Activated CD4-positive, alpha-beta T cell treated with anti-CD3 and anti-CD28 coated beads, Interleukin-2, amount 10 ng/mL, durations not matched to agents 24 days and 14 days (primary cell): ENCODE measurements at places on chromosomes 6 and 20.

DNA sequence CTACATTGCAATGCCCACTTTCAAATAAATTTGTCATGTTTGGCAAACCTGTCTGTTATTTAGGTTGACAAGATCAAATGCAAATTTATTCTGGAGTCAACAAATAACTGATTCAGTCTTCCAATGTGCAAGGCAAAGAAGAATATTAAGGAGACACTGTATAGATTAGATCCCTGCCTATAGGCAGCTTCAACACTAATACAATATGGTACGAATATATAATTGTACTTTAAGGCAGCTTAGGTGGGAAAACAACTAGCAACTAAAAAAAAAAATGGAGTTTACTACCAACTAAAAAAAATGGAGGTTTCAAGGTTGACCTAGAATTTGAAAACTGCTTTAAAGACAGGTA, 1.7 kb upstream of the PHF10 start:
- DNase-seq: no peak

DNA sequence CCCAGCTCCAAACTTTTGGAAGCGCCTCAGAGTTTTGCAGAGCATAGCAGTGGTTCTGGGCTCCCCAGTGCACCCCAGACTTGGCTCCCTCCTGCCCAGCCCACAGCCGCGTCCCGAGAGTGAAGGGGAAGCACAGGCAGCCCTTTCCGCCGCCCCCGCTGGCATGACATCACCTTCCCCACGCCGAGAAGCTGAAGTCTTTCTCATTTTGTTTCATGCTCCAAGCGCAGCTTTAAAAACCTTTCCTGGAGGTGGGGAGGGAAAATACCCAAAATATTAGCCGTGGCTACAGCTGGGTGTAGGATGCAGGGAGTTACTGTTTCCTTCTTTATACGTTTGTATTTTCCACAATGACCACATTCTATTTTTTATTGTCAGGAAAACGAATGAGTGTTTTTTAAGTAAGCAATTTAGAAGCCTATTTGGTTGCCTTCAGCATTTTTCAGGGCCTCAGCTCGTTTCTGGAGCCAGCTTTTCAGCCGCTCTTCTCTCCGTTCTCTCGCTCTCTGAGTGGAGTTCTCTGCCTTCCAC, 72.9 kb downstream of the SNX5 start:
- peak; percentile 84 for DNase-seq

- DNase-seq: no peak
Measured at GRCh38 chr20:62223571-62223970, 3.5 kb upstream of the HRH3 start.

- no peak for DNase-seq
Measured at GRCh38 chr6:84033523-84034451, at the start of gene MRAP2. MRAP2 (plus strand) TSS chr6:84033772; CDS start chr6:84055319, 21,547 bp downstream.

GRCh38 chr6:135008072-135008940, 46.3 kb downstream of the HBS1L start:
- DNase-seq: no peak

DNA sequence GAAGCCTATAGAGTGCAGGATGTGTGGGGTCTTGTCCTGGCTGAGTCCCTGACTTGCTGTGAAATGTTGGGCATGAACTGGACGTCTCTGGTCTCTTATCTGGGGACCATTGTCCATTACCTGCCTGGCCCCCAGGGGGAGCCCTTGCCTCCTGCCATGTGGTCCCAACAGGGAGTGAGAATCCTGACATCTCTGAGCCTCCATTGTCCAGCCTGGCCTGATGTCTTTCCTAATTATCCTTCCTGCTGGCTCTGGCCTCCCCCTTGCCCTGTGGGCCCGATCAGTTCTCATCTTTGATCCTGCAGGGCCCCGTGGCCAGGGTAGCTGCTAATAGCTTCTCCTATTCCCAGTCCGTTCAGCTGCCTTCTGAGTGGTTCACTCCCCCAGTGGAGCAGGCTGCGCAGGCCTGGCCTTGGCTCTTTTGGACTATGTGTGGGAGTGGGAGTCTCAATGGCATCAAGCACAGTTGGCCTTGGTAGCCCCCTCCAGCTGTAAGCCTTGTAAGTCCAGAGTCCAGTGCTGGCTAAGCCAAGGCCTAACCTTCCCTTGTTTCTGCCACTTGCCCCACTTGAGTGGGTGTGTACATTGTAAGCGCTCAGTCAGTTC, 77.9 kb upstream of the RALY start:
- peak; percentile 86 for DNase-seq

DNA sequence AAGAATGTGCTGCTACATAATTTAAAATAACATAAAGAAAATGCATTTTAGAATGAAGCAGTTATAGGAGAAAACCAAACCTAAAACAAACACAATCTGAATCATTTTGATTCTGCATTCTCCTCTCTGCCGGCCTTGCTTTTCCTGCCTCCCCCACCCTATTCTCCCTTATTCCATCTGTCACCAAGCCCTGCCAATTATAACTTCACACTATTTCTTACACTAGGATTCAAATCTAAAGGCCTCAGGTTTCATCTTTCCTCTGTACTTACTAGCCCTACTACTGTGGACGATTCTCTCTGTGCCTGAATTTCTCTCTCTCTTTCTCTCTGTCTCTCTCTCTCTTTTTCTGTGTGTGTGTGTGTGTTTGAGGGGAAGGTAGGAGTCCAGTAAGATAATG, 18.7 kb upstream of the PRIM2 start:
- no peak for DNase-seq

- DNase-seq: peak; percentile 77
Measured at GRCh38 chr20:62668441-62669027, 26.2 kb downstream of the SLCO4A1 start.

DNA sequence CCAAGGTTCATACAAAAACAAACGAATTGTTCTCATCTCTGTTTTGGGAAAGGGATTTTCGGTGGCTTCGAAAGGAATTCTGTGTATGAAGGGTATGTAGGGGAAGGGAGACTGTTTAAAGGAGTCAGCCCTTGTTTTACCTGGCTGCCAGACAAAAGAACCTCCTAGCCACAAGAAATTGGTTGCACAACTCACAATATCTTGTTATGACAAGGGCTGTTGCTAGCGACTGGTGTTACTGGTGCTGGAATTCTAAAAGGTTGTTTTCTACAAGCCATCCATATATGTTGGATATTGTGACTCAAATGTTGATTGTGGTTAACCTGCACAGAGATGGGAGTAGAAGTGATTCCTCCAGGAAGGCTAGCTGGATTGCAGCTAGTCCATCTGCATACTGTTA, 34.6 kb upstream of the CITED2 start:
- DNase-seq: no peak

- DNase-seq: no peak
Measured at GRCh38 chr6:41942067-41942851, 651 bp upstream of the CCND3 start.

GRCh38 chr20:56447227-56447626, 21.2 kb upstream of the RTF2 start:
- no peak for DNase-seq

DNA sequence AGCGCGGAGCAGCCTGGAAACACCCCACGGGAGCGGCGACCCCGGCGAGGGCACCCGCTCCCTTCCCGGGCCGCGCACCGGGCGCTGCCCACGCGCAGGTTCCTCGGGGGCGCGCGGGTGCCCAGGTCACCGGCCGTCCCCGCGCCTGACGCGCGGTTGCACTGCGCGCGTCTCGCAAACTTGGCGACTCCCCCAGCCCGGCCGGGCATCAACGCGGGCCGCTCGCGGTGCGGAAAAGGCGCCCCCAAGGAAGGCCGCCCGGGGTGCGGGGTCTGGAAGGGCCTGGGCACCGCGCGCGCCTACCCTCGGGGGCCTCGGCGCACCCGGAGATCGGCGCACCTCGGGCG, 555 bp upstream of the ZBTB46 start:
- DNase-seq: peak; percentile 67

- no peak for DNase-seq
Measured at GRCh38 chr6:32152769-32153563, 975 bp upstream of the PPT2 start.

GRCh38 chr6:12150812-12151432, 138.8 kb downstream of the HIVEP1 start:
- peak; percentile 78 for DNase-seq

DNA sequence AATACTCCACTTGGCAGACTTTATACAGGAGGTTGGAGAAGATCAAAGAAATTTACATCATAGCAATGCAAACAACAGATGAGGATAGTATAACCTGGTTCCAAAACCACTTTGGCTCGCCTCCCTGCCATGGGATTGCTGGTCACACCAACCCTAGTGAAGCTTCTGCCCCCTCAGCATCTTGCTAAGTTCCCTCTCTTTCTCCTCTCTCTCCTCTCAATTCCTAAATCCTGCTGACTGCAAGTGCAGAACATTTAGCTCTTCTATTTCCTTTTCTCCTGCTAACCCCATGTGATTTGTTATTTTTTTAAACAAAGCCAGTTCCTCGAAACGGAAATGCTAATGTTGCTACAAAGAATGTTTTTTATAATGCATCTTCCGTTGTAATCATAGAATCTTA, 50.3 kb upstream of the LY86 start:
- no peak for DNase-seq

GRCh38 chr6:73738367-73739028, 42.5 kb downstream of the CD109 start:
- DNase-seq: no peak

DNA sequence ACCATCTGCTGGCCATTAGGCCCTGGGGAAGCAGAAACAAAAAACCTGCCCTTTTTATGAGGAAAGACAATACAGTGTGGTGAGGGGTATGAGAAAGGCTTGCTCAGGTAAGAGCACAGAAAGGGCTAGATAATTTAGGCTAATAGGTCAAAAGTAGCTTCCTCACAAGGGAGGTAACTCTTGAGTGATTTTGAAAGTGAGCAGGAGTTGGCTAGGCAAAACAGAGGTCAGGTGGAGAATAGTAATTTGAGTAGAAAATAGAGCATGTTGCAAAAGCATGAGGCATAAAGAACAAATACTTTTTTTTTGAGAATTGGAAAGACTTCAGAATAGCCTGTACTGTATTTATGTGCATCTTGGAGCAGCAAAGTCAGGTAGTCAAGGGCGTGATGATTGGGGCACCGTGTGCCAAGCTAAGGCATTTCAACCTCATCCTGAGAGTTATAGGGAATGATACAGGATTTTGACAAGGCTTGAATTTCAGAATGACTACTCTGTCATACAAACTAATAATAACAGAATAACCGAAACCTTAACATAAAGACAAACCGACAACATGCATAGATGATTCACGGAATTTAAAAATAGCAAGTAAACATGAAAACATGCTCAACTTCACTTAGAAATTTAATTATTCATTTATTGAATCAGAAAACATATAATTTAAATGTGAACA, 123.0 kb upstream of the ENPP5 start:
- DNase-seq: no peak

DNA sequence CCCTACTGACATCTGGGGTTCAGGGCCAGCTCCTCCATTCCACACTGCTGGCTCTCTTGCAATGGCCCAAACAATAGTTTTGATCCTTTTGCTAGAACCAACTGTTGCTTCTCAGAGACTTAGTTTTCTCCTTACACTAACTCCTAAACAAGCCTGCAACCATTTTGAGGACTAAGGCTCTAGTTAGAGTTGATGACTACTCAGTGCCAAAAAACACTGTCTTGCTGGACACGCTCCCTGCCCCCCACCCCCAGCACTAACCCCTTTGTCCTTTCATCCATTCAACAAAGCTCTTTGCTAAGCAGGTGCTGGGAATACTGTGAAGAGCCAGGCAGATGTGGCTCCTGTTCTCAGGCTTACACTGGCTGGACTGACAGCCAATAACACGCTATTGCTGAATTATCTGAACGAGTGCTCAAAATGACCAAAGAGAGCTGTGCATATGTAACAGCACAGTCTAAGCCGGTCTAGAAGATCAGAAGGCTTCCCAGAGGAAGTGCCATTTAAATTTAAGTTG, 17.6 kb downstream of the GCLC start:
- no peak for DNase-seq

DNA sequence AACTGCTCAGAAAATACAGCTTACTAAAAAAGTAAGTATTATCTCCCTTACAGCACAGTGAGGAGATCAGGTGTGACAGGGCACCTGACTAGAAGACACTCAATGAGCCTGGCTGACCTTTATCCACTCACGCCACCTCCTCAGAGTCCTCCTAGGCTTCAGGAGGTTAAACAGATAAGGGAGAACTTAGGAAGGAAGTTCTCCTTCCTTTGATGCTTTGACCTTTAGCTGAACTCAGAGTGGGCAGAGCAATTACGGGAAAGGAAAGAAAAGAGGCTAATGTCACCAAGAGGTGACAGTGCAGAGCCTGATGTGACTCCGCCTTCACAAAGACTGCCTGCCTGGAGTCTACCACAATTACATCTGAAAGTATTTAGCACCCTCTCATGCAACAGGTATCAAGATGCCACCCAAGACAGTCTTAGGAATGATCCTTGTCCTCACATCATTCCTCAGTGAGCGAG, 36.7 kb downstream of the MAN1A1 start:
- DNase-seq: peak; percentile 83

GRCh38 chr20:51394706-51395105, 147.8 kb downstream of the NFATC2 start:
- no peak for DNase-seq

- no peak for DNase-seq
Measured at GRCh38 chr6:89997456-89998445, 103.5 kb downstream of the GJA10 start.

- no peak for DNase-seq
Measured at GRCh38 chr20:6169251-6169650, 46.4 kb upstream of the FERMT1 start.

- peak; percentile 49 for DNase-seq
Measured at GRCh38 chr6:169589699-169590257, 112.1 kb downstream of the WDR27 start.

GRCh38 chr20:59743767-59744485, 139.6 kb downstream of the PHACTR3 start:
- no peak for DNase-seq

GRCh38 chr20:32563311-32564272, 21.5 kb downstream of the NOL4L start:
- DNase-seq: no peak

DNA sequence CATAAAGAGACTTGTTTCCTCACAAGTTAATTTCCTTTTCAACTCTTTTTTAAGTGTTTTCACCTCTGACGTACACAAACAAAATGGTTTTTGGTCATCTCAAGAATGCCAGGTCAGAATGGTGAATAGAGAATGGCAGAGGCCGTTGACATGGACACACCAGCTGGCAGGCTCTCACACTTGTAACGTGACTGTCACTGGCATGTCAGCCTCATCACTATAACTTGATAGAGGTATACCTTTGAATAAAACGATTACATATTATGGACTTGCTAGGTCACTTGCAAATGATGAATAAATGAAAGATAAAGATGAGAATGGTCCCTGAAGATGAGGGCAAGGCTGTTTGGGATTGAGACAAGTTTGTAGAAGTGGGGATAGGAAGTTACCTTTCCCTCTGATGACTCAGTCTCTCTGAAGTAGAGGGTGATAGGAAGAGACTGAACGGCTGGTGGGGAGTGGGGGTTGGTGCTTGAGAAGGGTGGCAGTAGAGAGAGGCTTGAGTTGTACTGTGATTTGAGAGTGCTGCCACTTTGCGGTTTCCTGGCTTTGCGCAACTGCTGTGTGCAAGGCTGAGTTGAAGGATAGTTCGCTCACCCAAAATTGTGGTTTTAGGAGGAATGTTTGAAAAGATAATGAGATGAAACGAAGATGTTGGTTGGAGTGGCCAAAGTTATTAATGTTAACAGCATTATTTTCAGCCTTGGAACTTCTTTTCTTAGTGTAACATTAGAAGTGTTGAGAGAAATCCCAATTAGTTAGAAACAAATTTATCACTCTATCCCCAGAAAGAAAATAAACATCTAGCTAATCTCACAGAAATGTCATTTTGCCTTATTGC, 30.3 kb downstream of the TBPL1 start:
- peak; percentile 75 for DNase-seq
